ENCODE measurements at places on chromosomes 7 and 10.

GRCh38 chr10:110600487-110601101 is 33.1 kb downstream of the SMC3 start:
- no peak for DNase-seq

DNA sequence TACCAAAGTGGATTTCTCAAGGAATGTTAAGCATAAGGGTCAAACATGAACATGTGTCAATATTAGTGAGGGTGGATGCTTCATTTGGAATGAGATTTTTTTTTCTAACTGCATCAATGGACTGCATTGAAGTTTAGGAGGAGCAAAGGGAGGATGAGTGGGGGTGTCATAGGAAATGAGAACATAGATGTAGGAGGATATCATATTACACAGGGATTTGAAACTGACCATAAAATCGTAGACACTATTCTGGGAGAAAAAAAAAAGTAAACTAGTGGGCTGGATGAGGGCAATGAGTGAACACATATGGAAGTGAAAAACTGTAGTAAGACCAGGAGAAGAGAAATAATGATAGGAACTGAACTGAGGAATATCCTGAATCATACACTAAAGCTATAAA is 109.4 kb downstream of the SEMA3A start:
- no peak for DNase-seq

DNA sequence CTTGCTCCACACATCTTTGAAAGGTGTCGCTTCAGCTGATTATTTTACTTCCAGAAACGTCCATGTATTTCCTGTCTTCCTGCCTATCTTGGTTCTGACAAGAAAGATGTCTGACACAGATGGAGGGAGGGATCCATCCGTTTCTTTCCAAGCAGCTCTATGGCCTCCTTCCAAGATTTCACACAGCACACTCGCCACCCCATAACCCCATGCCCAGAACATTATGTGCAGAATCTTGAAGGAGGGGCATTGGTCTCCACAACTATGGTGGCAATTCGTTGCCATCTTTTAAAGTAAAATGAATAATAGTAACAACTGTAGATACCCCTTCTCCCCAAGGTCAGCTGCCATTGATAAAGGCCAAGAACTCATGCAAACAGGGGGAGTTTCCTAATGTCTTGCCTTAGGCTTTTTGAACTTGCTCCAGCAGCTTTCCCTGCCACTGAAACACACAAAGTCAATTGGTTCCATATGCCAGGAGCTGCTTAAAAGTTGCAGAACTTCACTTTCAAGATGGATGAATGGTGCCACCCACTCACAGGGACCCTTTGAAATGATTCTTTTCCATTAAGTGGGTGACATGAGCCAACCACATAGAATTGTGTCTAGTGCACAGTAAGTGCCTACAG is 60.0 kb downstream of the VSTM4 start:
- no peak for DNase-seq

- no peak for DNase-seq
These were observed 325.5 kb downstream of the GPR37 start for GRCh38 chr7:124440081-124440480.

GRCh38 chr10:124708246-124708779 is 35.9 kb downstream of the FAM53B start:
- no peak for DNase-seq

Data from stimulated activated effector memory CD8-positive, alpha-beta T cell treated with anti-CD3 and anti-CD28 coated beads, Interleukin-12 subunit alpha, Interleukin-12 subunit beta, amount 100 ng/mL, for 72 hours (primary cell).